Fibroblast of skin of left biceps (primary cell): ENCODE measurements at places on chromosomes 11 and 22.

DNA sequence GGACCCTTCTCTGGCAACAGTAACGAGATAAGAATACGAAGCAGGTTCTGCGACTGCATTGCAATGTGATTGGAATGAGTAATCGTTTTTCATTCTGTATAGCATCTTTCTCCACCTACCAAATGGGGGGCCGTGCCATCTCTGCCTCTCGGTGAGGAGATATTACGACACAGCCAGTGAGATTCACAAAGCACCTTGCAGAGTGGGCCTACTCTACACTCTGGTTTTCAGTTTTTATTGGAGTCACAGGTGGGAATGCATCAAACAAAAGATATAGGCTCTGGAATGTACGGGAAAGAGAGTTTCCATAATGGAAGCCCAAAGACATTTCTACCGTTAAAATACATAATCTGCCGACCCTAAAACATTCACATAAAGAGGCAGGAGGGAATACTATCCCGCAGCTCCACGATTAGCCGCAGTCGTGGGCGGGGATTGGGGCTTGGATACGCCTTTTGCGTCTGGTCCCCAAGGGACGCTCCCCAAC is 423 bp upstream of the RTN3 start:
- no peak for DNase-seq

DNA sequence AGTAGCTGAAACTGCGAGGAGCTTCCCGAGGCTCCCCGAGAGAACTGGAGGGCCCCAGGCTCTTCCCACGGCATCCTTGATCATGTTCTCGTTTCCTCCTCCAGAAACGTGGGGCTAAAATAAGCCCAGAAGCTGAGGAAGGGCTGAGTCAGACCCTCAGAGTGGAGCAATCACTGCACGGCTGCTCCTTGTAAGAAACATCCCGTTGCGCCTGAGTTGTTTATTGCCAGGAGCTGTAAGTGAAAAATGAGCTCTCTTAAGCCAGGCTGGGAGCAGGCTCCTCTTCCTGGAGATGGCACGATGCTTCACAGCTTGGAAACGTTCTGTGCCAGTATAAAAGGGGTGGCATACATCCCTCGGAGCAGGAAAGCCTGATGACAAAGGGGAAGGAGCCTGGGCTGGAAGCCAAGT is 47.3 kb upstream of the SYN3 start:
- no peak for DNase-seq

GRCh38 chr11:67731583-67731982 is 57.2 kb upstream of the ALDH3B2 start:
- no peak for DNase-seq

DNA sequence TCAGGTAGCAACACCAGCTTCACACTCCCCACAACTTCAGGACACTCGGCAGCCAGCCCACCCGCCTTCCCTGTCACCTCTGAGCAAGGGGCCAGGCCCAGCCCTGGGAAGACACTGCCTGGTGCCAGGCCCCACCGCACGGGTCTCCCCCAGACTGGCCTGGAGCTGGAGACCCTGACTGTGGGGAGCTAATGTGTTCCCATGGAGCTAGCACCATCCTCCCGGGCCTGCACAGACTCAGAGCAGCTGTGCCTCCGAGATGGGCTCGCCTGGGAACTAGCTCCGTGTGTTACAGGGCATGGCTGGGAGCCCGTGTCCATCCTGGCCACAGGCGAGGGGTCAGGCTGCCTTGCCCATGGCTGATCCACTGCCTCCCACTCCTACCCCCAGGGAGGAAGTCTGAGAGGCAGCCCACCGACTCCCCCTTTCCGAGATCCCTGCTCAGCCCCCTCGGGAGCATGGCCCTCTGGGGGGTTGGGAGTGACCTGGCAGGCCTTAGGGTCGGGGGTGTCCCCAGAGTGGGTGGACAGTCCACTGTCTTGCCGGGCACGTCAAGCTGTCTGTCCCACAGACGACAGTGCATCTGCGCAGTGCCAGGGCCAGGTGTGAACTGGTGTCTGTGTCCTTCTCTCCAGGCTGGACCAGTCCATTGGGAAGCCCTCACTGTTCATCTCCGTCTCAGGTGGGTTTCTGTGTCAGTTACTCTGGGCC is 76.7 kb upstream of the KCNQ1OT1 start:
- no peak for DNase-seq

DNA sequence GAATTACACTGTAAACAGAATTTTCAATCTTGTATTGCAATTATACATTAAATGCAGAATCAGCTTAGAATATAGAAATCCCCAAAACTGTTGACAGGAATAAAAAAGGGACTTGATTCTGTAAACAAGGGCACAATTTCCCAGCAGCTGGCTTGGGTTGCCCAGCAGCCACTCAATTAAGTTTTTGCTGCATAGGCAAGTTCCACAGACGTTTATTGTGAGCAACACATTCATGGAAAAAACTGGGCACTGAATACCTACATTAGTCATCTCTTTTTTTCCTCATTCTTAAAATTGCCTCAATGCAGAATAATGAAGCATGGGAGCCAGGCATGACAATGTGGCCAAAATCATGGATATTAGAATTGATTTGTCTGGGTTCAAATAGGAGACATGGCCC is 421.8 kb upstream of the ANO5 start:
- DNase-seq, result no peak

DNA sequence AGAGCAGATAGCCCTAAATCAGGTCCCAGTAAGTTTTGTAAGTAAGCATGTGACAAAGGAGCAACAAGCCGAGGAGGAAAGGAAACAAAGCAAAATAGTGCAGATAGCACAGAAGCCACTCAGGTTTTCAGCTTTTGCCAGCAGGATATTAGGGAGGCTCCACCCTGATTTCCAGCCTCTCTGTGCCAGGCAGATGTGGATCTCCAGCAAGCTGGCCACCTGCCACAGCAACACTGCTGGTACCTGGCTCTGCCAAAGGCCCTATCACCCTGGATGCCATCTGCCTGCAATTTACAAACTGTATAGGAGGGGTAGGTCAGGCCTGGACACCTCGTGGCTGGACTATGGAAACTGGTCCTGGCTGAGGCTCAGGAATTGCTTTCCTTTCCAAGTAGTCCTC is 12.2 kb upstream of the NNMT start:
- DNase-seq, result no peak

DNA sequence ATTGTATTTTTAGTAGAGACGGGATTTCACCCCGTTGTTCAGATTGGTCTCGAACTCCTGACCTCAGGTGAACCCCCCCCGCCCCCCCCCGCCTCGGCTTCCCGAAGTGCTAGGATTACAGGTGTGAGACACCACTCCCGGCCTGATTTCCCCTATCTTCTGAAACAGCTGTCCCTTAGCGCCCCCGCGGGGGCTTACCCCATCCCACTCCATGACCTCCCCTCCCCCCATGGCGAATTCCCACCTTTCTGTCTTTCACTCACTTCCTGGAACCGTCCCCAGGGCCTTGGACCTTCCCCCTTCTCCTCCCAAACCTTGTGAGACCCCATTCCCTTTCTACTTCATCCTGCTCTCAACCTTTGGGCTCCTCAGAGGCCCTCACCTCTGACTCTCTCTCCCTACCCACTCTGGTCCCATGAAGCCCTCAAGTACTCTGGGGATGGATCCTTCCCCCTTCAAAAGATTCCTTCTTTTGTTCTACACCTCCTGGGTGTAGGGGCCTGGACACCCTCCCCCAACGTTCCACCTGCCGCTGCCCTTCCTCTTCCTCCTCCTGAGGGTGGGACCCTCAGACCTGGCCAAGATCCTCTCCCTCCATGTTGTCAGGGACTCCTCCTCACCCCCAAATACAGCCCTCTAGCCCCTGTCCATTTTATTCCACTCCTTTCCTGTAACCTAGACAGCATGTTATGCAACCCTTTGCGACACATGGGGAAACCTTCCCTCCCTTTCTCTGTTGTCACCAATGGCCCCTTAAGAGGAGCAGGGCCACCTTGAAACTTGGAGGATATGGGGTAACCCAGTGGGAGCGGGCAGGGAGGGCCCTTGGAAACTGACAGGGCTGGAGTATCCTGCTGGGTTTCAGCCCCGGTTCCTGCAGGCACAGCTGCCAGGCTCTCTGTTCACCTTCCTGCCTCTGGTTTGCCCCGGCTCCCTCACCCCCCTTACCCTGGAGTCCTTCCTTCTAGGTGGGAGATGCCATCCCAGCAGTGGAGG is 1.1 kb downstream of the PRDX5 start:
- DNase-seq, result no peak
